ENCODE measurements at places on chromosomes 11 and 22. TPM values are rescaled to one million over a fixed set of nuclear protein-coding genes. Genes with fewer than 3 reads are reported as not detected.

Gene SF3A1
- total RNA-seq = 275 TPM

Gene P4HA3
- not detected for total RNA-seq

Gene HYLS1
- 12.6 TPM for total RNA-seq

Gene OR51E1
- total RNA-seq = not detected

Gene PLEKHB1
- 13.5 TPM for total RNA-seq

Gene PTGDR2
- total RNA-seq = not detected

Gene ATP5MG
- 251 TPM for total RNA-seq

Gene TMEM151A
- 2.4 TPM for total RNA-seq

DNA sequence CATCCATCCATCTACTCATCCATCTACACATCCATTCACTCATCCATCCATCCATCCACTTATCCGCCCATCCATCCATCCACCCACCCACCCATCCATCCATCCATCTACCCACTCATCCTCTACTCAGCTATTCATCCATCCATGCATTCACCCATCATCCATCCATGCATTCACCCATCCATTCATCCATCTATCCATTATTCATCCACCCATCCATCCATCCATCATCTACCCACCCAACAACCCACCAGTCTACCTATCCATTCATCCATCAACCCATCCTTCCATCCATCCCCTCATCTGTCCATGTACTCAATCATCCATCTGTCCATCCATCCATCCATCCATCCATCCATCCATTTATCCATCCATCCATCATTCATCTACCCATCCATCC, 972.7 kb downstream of the BRD1 start:
- no peak for DNase-seq

DNA sequence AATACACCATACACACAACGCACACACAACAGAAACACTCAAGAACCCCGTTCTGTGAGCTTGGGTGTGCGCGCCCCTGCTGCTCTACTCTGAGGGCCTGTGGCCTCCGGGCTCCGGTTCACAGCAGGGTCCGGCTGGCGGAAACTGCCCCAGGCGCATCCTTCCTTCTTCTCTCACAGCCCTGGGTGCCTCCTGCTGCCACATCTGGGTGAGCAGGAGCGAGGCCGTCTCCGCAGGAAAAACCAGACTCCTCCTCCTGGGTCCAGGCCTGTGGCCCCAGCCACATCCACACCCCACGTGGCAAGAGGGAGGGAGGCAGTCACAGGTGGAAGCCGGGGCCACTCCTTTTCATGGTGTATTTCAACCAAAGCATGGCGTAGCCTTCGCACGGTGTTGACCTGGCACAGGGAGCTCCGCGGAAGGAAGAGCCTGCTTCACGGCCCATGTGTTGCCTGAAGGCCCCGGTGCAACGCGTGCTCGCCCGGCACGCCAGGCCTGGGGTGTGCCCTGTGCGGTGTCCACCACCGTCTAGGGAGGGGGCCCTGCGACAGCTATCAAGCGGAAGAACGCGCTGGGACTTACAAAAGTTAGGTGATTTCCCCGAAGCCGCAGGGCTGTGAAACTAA, 1502.7 kb downstream of the TBC1D22A start:
- no peak for DNase-seq

DNA sequence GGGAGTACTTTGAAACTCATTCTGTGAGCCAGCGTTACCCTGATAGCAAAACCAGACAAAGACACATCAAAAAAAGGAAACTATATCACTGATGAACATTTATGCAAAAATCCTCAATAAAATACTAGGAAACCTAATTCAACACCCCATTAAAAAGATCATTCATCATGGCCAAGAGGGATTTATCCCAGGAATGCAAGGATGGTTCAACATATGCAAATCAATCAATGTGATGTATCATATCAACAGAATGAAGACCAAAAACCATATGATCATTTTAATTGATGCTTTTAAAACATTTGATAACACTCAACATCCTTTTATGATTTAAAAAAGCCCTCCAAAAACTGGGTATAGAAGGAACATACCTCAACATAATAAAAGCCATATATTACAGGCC, 19.8 kb downstream of the RRP8 start:
- no peak for DNase-seq

DNA sequence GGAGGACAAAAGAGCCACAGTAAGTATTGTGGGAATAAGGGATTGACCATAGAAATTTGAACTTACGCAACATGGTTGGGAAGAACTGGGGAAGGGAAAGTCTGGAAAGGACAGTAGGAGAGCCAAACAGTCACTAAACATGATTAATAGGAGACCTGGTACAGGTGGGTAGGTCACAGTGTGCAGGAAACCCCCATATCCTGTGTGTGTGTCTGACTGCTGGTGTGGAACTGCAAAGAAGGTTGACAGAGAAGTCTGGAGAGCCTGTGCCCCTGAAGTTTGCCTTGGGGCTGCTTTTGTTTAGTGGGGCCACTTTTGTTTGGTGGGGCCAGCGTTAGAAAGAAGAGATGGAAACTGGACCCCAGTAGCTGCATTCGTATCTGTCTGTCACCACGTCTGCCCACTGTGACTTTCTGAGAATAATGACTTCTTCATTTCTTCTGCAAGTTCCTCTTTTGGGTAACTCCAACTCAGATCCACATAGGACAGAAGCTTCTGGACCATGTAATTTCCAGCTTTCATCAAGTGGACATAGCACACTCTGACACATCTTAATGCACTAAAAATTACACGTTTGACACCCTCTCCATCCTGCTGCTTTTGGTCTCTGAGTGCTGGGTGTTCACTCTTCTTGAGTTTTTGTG, 126.8 kb upstream of the RAG2 start:
- no peak for DNase-seq

- no peak for DNase-seq
Observed at GRCh38 chr11:28799316-28799715, 691.1 kb downstream of the METTL15 start.

DNA sequence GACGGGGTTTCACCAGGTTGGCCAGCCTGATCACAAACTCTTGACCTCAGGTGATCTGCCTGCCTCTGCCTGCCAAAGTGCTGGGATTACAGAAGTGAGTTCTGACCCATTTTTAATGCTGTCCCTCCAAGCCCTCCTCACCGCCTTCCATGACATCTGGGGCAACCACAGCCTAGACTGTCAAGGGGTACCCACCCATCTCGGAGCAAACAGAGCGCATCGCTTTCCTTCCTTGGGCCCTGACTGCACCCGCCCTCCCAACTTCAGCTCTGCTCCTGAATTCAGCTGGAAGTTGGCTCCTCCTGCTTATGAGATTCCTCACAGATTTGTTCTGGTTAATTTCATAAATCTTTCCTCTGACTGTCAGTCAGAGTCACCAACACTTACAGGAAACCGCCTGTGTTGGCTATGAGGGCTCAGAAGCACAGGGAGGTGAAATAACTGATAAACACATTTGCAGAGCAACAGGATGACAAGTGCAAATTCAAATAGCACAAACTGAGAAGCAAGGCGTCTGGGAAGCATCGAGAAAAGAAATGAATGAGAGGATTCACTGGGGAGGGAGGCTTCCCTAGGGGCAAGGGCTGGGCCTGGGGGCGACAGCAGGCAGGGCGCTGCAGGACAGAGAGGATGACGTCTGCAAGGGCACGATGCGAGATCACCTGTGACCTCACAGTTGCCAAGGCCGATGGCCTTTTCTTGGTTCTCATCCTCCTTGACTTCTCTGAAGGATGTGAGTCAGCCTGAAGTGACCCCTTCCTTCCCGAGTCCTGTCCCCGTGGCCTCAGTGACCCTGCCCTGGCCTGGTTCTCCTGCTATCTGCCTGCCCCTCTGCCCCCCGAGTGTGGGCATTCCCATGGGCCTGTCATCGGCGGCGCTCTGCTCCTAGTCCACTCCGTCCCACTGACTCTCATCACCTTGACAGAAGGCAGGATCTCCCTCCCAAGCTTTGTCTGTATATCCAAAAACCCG, 6.1 kb downstream of the IFT27 start:
- no peak for DNase-seq

DNA sequence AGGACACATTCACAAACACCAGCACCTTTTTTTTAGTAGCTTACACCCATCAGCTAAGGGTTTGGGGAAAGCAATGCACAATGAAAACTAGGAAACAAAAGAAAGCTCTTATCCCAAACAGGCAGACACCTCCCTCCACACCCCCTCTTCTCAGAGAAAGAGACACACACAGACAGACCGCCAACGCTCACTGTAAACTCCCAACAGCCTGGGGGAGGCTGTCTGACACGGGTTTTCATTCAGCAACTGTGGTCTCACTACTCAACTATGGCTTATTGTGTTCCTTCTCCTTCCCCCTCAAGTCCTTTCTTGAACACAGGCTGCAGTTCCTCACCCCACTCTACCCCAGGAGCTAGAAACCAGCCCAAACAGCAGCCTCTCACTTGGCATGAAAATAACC, 123.4 kb downstream of the C11orf58 start:
- no peak for DNase-seq

DNA sequence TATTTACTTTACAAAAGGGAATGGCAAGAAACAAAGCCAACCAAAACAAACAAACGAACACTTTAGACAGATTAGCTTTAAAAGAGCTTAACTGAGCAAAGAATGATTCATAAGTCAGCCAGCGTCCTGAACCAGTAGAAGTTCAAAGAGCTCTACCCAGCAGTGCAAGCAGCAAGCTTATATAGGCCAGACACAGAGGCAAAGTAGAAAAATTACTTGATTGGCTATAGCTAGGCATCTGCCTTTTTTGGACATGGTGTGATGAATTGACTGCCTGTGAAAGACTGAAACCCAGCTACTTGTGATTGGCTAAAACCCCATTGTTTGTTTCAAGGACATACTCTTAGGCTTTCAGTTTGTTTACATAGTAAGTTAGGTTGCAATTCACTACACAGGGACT, 2120.0 kb upstream of the RAG2 start:
- DNase-seq = no peak

Data from H1 (cell line).